Stimulated activated CD4-positive, alpha-beta T cell treated with anti-CD3 and anti-CD28 coated beads, Interleukin-1b, Interleukin-23, amount 100 ng/mL, for 1 hour (primary cell): ENCODE measurements at places on chromosomes 12 and 14.

- DNase-seq = no peak
Measured at GRCh38 chr12:100138048-100138802, 4.4 kb downstream of the BLTP3B start.

DNA sequence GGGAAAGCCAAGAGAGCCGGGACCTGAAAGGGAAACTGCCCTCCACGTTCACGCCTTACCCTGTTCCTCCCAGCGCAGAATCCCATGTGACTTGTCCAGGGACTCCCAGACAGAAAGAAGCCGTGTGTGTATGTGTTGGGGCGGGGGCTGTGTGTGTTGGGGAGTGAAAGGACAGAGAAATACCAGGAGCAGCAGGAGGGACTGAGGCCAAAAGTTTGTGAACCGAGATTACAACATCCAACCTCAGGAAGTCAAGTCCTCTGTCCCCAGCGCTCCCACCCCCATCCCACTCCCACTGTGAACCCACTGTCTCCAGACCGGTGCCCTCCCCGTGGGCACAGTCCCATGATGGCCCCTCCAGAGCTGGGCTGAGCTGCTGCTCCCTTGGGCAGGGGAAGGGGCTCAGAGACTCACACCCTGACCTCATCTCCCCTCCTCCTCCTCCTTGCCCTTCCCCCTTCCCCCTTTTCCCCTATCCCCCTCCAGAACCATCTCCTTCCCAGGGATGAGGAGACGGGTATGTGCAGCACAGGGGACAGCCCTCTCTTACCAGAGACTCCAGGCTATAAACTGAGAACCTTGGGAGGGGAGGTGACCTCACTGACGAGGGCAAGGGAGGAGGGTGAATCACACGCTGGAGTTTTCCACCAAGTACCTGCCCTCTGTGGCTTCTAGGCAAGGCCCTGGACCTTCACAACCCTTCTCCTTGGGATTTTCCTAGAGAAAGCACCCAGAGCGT, at the start of gene SLC6A12:
TSS of gene SLC6A12 (minus strand) at position 155 of the 739 bp plus-strand sequence. CDS start 4,171 bp downstream, outside the sequence.
- DNase-seq = no peak

- DNase-seq = no peak
Measured at GRCh38 chr12:19994968-19995367, 373.4 kb upstream of the PDE3A start.

DNA sequence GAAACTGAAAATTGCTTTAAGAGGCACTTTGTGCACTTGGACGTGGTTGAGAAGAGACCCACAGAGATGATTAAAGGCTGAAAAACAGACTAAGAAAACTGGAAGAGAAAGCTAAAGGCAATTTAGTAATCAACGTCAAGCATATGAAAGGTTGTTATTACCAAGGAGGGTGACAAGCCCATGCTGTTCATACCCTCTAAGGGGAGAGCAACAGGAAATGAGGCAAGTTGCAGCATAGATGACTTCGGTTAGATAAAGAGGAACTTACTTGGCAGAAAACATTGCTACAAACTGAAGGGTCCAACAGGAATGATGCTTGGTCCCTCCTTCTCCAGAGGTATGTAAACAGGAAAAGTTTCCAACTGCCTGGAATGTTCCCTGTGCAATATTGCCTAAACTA, 107.8 kb downstream of the DUSP6 start:
- no peak for DNase-seq

DNA sequence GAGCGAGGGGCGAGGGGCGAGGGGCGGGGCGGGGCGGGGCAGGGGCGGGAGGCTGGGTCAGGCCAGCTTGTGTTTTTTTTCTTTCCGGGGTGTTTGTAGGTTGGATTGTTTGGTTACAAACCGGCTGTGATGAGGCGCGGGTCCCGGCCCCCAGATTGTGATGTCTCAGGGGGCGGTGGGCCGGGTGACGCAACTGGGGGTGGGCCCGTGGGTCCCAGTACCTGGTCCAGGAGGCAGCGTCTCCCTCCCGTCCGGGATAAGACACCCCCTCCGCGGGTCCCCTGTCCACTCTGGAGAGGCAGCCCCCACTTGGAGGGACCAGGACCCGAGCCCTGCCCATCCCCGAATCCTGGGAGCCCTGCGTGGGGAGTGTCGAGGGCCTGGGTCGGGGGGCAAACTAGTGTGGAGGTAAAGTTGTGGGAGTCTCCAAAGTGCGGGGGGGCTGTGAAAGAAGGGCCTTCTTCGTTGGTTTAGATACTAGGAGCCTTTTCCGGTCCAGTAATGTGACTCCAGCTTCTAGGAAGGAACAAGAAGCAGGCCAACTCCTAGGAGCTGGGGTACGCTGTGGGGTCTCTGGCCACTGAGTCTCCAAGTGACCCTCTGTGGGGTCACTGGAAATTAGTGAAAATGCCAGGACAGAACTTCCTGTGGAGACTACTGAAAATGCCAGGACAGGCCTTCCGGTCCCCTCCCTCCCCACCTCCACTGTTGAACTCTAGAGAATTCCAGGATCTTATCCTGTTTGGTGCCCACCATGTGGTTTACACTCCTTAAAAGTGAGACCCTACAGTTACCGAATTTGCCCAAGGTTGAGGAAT, 579 bp upstream of the CLMN start:
- no peak for DNase-seq

- no peak for DNase-seq
Measured at GRCh38 chr14:24894583-24895242, 155.2 kb downstream of the STXBP6 start.

GRCh38 chr12:29725587-29726320, 58.0 kb downstream of the TMTC1 start:
- no peak for DNase-seq

- DNase-seq = peak; percentile 15
Measured at GRCh38 chr12:63668028-63668799, at the start of gene DPY19L2. DPY19L2 (minus strand) TSS chr12:63668493; CDS start chr12:63668393, 100 bp downstream.

GRCh38 chr12:47938093-47938492, 25.3 kb upstream of the TMEM106C start:
- DNase-seq = no peak

DNA sequence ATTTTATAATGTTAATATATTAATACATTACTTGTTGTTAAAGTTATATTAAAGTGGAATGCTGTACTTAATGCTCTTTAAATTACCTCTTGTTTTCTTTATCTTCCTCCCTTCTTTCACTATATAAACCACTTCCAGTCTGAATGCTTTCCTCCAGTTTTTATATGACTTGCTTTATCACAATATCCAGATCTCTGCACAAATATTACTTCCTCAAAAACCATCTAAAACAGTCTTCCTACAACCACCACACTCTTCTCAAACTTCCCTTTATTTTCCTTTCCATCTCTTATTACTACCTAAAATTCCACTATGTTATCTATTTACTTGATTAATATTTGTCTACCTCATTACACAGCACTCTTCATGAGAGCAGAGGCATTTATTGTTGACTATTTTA, 956.6 kb downstream of the LRFN5 start:
- DNase-seq = no peak

GRCh38 chr12:130572553-130572952, 143.5 kb downstream of the RIMBP2 start:
- no peak for DNase-seq

GRCh38 chr14:69037790-69038454, 58.8 kb upstream of the ACTN1 start:
- DNase-seq = no peak
